LoVo (cell line): ENCODE measurements at places on chromosomes 5 and 9.

- no peak for DNase-seq
These were observed 60.4 kb downstream of the FBXL7 start for GRCh38 chr5:15560421-15560820.

DNA sequence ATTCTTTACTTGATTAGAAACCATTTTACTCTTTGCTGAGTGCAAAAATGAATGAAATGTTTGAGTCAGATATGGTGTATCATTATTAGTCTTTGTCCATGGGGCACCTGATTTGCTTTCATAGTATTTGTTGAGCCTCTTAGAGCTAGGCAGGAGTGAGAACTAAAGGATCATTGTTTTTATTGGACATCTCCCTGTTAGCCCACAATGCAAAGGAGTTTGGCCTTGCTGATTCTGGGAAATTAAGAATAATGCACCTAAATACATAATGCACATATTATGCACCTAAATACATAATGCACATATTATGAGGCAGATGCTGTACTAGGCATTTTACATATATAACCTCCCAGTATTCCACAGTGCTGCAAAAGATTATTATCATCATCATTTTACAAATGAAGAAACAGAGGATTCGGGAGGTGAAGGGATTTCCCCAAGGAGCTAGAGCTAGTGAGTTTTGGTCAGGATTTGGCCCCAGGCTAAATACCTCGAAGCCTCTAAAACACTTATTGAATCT, 113.0 kb upstream of the LIFR start:
- DNase-seq: no peak

GRCh38 chr5:134458234-134459009, 46.7 kb upstream of the CDKN2AIPNL start:
- no peak for DNase-seq

- DNase-seq: no peak
These were observed at the start of gene PCDHGA4 for GRCh38 chr5:141354900-141355469. Gene PCDHGA4 (plus strand): TSS chr5:141355021. CDS start chr5:141355108, 87 bp downstream.

- no peak for DNase-seq
These were observed 1019.0 kb downstream of the NR2F1-AS1 start for GRCh38 chr5:92562065-92562464.

- no peak for DNase-seq
These were observed 76.2 kb downstream of the MRPL36 start for GRCh38 chr5:1723476-1723875.

DNA sequence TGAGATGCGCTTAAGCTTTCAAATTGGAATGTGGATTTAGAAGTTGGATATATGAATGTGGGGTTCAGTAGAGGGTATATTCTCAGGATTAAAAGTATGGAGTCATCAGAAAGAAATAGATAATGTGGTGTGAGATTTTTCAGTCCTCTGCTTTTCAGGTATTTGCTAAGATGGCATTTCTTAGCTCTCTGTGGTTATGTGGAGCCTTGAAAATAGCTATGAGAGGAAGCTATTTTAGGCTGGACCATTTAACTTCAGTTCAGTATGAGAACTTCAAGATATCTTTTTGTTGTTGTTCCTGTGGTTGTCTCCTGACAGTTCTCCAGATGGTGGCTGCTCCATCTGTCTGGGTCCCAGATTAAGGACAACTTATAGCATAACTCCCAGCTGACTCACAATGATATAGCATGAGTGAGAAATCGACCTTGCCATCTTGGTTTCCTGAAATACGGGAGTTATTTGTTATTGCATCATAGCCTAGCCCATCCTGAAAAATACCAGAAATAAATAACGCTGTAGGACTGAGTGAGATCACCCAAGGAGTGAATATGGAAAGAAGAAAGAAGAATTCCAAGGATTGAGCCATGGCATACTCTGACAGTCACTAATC, 461.5 kb downstream of the ANXA1 start:
- DNase-seq: no peak

DNA sequence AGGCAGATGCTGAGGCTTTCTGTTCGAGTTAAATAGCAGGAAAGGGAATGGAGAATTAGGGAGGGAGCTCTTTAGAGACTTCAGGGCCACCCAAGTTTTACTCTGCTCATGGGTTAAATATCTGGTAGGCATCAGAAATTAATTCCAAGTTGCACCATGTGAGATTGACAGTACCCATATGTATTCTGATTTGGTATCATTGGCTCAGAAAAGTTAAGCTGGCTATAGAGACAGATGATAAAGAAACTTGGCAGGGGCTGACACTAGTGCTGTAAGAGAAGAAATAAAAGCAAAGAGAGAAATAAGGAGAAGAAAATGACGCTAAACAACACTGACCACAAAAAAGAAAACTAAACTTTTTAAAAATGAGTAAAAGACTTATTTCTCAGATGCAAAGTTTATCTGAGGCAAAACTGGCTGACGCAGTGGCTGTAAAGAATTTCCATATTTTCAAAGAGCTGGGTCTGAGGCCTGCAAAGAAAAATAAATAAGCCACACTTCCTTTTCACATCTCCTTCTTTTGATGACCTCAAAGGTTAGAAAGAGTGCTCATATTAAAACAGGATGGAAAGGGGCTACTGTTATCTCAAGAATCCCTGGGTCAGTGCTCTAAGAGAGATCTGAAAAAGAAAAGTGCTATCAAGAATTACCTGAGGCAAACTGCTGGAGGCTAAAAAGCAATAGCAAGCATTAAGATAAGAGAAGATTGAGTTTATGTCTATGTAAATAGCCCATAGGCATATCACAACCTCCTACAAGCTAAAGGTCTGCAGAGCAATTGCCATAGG, 399.0 kb upstream of the MEF2C start:
- no peak for DNase-seq

- peak; percentile 98 for DNase-seq
These were observed at the start of gene SPATA24 for GRCh38 chr5:139403787-139404483. Gene SPATA24 (minus strand): TSS chr5:139404089. CDS start chr5:139404060, 29 bp downstream.

DNA sequence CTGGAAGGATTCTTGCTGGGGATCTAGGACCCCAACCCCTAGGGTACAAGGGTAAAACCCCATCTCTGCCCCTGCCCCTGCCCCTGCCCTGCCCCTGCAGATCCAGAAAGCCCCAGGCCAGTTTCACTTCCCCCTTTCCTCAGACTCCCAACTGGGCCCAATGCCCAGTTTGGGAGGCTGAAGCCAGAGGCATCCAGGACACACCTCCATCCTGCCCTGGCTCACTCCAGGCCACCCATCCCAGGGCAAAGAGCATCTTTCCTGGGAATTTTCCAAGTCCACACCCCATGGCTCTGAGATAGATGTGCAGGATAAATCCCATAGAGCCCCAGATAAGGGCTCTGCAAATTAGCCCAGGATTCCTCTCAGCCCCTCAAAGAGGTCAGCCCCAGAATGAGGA, 17.4 kb downstream of the CNTFR start:
- DNase-seq: peak; percentile 66

DNA sequence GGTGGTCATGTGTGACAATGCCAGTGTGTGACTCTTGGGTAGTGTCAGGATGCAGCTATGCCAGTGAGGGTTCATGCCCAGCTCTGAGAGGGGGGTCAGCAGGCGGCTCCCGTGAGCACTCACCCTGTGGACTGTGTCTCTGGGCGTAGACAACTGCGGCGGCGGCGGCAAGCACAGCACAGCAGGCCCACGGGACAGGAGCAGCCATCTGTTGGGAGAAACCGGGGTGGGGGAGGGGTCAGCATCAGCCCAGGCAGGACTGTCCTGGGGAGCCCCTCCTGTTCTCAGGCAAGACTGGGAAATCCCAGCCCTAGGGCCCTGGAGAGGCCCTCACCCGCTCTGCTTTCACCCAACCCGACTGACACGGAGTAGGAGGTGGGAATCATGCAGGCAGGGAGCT, 20.8 kb downstream of the CNTFR start:
- DNase-seq: no peak

DNA sequence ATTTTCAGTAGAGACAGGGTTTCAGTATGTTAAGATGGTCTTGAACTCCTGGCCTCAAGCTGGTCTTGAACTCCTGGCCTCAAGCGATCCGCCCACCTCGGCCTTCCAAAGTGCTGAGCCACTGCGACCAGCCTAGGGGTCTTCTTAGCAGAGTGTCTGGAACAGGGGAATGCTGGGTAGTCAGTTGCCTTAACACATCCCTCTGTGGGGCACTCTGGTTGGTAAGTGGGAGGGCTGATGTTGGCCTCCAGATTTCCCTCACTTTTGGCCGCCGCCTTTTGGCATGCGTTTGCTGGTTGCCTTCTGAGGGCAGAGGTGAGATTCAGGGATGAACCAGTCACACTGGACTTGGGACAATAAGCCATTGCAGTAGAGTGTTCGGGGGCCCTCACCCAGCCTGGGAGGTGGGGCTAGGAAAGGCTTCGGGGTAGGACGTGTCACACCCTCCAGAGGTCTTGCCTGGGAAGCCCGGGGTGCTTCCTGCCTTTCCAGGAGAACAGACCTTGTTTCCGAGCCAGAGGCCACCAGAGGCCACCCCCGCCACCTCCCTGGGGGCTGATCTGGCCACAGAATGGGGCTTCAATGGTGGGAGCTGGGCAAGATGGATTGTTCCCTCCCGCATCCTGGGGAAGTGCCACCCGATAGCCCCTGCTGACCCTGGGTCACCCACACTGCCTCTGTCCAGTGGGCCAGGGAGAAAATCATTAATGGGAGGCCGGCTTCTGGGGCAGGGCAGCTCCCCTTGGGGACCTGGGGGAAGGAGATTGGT, 13.3 kb downstream of the FGF18 start:
- DNase-seq: no peak

DNA sequence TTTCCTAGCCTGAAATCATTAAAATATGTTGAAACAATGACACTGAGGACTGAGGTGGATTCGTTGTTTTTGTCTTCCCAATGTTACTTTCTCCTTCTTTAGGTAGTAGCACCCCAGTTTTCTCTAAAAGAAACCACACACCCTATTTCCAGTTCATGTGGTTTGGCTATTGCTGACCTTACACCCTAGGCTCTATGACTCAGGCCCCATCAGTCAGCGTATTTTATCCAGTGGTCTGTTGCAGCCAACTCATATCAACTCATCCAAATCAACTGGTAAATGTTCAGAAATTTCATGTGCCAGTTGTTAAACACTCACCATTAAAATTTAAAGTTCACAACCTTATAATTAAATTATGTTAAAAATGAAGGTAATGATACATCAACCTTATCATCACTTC, 44.6 kb upstream of the NFIB start:
- no peak for DNase-seq

- DNase-seq: no peak
These were observed 340.7 kb downstream of the TLE4 start for GRCh38 chr9:79912318-79913070.

DNA sequence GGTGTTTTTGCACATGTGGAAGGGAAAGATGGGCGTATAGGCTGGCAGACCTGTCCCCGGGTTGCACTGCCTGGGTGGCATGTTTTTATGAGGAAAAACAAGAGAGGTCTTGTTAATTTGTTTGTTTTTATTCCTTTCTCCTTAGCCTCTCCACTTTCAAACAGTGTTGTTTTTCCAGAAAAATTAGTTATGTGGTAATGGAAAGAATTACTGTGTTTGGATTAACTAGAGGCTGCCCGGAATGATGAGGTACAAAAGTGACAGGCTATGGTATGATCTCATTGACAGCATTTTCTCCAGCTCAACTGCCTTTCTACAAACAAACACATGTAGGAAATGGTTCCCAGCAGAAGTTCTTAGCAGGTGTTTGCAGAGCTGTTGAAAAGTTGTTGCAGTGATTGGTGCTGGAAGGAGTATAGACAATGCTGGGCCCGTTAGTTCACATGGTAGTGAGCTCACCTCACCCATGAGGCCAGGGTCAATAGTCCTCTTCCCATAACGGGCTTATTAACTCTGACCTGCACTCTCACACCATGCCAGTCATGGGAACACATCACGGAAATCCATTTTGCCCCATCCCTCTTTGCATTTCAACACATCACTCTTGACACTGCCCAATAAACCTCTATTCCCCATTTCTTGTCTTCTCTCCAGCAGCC, 111.3 kb upstream of the SAP30L start:
- DNase-seq: no peak

DNA sequence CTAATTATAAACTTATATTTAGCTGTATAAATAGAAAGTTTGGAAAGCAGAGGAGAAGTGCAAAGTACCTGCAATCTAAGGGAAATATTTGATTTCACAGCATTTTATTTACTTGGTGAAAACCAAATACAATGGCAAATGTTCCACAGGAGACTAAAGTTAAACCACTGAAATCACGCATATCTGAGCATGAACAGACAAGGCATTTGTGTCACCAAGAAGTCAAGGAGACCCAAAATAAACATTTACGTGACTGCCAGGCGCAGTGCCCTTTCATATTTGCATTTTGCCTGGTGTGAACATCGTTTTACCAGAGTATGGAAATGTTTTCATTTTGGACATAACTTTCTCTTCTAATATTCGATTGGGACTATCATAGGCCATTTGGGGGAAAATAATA, 20.6 kb downstream of the UGCG start:
- DNase-seq: no peak

DNA sequence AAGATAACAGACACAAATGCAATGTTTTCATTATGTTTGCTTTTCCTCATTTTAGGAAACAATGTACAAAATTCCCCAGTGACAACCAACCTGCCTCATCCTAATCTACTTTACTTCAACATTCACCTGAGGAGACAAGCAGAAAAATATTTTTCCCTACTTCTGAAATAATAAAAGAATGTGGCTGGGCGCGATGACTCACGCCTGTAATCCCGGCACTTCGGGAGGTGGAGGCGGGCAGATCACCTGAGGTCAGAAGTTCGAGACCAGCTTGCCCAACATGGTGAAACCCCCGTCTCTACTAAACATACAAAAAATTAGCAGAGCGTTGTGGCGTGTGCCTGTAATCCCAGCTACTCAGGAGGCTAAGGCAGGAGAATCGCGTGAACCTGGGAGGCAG, 36.9 kb downstream of the MYO10 start:
- no peak for DNase-seq

DNA sequence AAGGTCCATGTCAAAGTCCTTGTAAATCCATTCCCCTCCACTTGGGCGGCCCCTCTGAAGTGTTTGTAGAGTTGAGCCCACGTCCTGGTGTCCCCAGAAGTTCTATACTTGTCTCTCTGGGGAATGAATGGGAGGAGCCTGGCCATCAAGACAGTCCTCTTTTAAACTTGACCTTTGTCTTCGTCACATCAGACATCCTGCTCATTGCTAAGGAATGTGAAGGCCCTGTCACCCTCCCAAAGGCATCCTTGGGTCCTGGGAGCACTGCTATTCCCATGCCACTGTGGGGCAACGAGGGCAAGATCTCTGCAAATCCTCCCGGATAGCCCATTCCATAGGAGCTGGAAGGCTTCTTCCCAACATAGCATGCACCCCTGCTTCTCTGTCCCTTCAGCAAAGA, 235.5 kb downstream of the SLIT3 start:
- DNase-seq: no peak

GRCh38 chr5:191036-191948, at the start of gene LRRC14B:
Gene LRRC14B (plus strand): TSS chr5:191495. CDS start chr5:191539, 44 bp downstream.
- no peak for DNase-seq

- no peak for DNase-seq
These were observed 116.6 kb downstream of the VPS13A start for GRCh38 chr9:77293949-77294348.

GRCh38 chr5:677131-678101, 15.7 kb downstream of the TPPP start:
- DNase-seq: no peak

DNA sequence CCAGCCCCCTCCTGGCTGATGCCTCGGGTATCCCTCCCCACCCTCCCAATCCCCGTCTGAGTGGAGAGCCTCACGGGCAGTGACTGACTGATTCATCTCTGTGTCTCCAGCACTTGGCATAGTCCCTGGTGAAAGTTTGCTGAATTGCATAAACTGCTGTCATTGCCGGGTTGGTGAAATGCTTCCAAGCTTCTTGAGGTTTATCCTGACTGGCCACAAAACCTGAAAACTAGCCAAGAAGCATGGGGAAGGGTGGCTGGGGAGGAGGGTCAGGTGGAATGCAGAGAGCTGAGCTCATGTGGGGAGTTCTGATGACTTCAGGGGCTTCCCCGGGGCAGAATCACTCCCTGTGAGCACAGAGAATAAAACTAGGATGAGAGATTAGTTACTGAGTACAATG, 56.9 kb upstream of the GGTA1 start:
- DNase-seq: no peak
